ENCODE measurements at places on chromosomes 11 and 22.

DNA sequence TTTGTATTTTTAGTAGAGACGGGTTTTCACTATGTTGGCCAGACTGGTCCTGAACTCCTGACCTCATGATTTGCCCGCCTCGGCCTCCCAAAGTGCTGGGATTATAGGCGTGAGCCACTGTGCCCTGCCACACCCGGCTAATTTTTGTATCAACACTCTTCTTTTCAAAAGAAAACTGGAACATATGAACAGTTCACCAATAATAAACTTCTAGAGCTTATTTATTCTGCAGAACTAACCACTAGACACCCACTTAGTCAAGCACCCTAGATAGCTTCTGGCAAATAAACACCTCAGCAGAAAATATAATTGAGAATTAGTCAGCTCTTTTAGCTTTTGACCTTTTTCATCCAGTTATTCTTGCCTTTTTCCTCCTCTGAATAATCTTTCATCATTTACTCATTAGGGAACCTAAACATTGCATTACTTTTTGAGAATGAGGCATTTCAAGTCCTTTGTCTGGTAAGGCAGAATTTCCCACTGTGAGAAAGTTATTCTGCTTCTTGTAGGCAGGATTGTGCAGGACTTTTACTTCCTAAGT is 27.3 kb upstream of the TMEM41B start:
- DNase-seq, result no peak

DNA sequence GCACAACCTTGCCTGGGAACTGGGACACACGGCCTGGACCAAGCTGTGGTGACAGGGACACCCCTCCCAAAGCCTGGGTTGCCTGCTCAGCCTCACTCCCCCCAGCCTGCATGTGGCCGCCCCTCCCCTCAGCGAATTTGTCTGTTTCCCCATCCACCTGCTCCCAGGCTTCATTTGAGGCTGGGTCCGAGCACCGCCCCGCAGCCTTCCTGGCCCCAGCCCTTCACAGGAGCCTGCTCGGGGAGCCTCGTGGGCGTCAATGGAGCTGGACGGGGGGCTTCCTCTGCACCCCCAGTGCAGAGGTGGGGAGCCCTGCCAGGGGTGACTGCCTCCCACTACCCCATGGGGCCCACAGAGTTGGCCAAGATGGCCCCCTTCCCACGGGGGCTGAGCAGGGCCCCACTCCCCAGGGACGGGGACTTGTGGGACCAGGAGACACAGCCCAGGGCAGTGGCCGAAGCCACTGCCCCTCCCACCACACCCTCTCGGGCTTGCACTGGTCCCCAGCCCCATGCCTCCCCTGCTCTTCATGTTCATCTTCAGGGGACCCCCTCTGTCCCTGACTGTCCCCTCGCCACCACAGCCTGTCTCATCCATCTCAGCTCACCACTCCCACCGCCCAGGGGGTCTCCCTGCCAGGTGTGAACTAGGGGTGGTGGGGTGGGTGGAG is 91.7 kb downstream of the WNT7B start:
- DNase-seq, result no peak

DNA sequence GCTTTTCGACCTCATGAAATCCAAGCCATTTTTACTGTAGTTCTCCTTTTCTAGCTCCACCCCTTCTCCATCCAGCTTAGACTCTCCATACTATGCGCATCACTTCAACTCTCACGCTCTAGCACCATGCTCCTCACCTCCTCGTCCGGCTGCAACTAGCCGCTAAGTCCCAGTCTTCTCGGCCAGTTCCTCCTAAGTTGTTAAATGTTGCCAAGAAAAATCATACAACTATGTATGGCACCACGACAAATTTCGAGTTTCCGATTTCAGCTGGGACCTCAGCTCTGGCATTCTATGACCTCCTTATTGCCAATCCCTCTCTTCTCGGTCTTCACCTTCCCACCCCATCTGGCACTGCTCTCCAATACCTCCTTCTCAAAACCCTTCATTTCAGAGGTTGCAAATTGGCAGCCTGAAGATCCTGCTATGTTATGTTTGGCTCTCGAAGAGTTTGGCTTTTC is 1.0 kb downstream of the ZNF70 start:
- peak; percentile 42 for DNase-seq

DNA sequence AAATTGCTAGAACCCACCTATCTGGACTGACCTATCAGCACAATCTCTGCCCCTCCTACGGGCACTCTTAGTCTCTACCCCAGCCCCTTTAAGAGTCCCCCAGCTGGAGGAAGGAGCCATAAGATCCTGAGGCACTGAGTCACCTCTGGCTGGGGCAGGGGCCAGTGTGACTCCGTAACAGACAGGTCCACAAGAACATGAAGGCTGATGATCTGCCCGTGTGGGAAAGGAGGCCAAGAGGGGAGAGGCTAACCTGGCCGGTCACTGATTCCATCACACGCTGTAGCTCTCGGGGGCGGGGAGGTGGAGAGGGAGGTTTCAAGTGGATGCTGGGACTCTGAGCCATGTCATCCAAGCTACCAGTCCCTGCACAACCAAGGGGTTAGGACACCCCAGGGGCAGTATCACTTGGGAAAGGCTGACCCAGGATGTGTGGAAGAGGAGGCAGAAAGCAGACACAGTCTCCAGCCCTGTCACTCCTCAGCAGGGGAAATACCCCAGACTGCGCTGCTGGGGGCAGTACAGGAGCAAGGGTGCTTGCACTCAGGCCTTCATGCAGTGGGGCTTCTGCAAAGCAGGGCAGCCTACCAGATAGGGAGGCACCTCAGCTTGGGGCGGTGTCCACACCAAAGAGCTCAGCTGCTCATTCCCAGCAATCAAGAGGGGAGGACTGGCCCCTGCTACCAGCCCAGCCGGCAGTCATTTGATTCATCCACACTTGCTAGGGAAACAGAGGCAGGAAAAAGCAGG is 22.3 kb downstream of the ARHGAP1 start:
- DNase-seq, result no peak

DNA sequence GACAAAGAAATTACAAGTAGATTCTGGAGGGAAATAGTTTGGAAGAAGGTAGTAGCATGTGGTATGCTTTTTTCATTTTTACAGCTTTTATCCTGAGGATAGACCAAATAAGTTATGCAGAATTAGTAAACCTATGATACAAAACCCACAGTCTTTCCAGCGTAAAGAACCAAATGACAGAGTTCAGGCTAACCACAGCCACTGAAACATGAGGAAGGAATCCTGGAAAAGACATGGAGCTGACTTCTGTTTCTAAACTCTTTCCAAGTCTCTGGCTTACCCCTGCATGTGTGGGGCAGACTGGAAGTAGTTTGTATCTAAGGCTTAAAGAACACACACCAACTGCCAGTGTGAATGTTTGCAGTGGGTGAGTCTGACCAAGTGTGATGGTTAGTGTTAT is 258.4 kb upstream of the TENM4 start:
- no peak for DNase-seq

Data from NCI-H446 (cell line).